Hypothalamus (tissue), 51 donors: ENCODE measurements at places on chromosomes 3 and 15.

DNA sequence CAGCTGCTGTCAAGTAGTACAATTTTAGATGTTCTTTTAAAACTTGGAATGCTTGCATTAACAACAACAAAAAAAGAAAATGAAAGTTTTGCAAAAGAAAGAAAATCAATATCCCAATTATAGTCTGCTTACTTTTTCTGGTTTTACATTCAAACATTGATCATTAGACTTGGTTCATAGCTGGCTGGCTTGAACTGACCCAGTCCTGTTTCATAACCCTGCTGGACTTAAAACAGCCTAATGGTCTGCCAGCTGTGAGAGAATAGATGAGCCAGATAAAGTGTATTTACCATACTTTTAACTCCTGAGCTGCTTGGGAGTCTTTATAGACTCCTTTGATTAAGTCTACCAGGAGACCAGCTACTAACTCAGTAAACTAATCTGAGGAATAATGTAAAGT, 59.2 kb downstream of the PIAS1 start:
- no peak for DNase-seq

DNA sequence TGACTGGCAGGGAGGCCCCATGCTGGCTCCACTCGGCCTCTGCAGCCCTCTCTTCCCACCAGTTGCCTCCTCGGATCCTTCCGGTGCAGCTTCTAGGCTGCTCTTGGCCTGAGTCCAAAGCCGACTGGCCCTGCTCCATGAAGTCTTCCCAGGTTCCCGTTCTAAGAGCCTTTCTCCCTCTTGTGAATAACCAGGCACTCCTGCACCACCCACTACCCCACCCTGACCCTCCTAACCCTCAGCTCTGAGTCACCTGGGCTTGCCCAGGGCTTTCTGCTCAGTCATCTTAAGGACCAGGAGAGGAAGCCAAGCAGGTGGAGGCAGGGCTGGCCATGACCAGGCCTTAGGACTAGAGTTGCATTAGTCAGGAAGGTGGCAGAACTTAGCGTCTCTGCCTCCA, 28.1 kb upstream of the CNBP start:
- no peak for DNase-seq

- DNase-seq, result no peak
Observed at GRCh38 chr15:52224211-52224610, 33.0 kb upstream of the GNB5 start.

- DNase-seq, result no peak
Observed at GRCh38 chr3:171525437-171525836, 65.2 kb upstream of the TNIK start.

- no peak for DNase-seq
Observed at GRCh38 chr15:70152070-70152480, 54.4 kb upstream of the TLE3 start.

- DNase-seq, result no peak
Observed at GRCh38 chr3:141900343-141900742, 23.9 kb downstream of the ATP1B3 start.

DNA sequence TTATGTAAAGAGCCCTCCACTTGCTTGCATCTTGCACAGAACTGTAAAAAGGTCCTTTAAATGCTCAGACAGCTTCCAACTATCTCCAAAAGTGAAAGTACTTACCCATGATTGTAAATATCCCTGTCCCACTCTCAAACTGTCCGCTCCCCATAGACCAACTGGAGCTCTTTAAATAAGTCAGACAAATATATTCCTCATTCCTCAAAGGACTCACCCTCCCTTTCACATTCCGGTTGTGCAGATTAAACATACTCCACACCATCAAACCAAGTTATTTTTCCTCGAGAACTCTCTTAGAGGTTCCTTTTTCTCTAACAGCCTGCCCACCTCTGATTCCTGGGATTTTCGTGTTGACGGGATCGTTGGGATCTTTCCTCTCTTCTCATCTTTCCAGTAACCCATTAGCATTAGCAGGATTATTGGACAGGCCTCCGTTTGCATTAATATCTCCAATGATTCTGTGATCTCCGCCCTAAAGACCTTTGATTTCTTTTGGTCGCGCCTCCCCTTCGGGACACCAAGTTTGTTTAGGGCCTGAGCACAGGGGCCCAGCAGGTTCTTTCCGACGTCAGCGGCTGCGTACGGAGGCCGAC, 763 bp downstream of the GOLGB1 start:
- DNase-seq, result no peak

DNA sequence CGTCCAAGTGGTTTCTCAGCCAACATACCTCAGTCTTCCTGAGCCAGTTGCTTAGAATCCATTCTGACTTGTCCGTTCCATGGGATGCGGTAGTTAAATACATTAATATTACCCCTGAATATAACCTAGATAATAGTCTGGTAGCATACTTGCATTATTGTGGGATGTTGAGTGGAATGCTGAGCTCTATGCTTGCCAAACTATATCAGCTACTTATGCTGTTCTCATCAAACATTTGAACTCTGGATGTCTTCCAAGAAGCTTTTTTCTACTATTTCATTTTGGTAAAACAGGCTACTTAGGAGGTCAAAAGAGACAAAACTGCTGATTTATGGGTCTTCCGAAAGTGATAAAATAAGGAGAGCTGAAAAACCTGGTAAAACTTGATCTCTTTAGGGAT, 429.5 kb downstream of the NAALADL2 start:
- DNase-seq, result no peak

GRCh38 chr3:177554895-177555759, 357.8 kb upstream of the TBL1XR1 start:
- DNase-seq, result no peak

DNA sequence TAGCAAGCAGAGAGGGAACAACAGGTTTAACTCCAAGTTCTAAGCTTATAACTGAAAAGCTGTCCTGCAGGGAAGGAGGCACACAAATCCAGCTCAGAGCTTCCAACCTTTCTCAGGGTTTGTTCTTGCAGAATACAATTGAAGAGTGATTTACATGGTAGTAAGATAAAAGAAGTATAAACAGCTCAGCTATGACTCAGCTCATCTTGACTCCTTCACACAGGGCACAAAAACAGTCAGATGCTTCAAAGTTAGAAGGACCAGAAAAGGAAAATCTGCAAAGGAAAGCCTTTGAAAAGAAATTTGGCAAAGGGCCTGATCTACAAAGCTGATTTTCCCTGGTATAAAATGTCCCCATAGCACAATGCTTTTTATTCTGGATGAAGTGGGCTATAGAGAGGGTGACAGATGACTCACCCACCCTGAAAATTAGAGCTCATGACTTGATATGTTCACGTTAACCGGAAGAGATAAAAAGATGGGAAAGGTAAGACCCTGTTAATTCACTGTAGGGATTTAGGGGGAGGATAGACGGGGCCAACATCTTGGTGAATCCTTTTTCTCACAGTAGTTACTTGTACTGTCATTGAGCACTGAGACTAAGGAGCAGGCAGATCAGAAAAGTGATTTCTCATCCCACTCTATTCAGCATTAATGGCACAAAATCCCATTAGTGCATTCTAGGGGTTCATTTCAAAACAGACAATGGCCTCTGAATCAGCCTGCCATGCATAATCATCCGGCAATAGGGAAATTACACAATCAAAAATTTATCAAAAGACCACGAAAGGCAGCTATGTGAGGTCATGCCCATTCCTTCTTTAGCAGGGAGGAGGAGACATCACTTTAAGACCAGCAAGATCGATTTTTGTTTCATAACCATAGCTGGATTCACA, 143.5 kb downstream of the GAP43 start:
- no peak for DNase-seq

GRCh38 chr3:53555068-53555588, 60.7 kb downstream of the CACNA1D start:
- no peak for DNase-seq

DNA sequence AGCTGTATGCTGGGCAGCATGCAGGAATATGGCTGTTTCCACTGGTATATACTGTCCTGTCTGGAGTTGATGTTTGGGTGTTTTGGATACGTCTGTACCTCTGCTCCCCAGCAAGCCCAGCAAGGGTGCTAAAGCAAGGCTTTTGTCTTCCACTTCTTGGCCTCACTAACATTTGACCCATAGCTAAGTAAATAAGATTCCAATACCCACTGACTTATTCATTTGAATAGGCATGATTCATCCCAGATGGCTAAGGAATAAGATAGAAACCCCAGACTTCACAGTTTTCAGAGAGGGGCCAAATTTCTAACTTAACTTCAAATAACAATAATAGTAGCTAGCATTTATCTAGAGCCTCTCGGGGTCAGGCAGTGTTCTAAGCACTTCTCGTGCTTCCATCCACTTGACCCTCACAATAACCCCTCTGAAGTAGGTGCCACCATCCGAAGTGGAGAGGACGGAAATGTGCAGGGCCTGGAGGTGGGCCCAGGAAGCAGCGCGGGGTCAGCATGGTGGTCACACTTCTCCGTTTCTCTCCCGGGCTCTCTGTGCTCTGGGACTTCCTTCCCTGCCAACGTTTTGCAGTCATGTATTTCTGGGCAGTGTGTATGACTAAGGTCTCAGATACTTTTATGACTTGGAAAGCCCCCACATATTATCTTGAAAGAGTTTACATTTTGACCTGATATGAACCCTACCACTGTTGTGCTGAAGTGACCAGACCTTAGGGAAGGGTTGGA, 39.3 kb downstream of the LRRK1 start:
- DNase-seq, result no peak

DNA sequence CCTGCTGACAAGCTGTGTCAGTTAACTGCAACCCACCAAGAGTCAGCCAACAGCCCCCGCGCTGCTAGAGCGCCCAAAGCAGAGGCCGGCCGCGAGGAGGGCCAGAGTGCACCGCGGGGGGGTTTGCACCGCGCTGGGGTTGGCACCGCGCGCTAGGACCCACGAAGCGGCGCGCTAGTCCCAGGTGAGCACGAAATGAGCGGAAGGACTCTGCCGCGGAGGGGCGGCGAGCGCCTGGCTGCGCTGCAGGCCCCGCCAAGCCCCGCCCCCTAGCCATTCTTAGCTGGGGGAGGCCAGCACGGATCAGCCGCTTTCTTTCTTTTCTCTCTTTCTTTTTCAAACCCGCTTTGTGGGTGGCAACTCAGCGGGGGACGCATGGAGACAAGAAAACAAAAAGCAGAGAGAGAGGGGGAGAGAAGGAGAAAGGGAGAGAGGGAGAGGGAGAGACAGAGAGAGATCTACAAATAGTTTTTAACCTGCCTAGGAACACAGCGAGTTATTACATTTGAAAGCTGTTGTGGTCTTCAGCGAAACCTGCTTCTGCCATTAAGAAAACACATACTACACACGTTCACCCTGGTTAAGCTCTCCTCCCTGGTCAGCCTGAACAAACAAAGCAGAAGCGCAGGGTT, 6.9 kb upstream of the FOXB1 start:
- peak; percentile 34 for DNase-seq

DNA sequence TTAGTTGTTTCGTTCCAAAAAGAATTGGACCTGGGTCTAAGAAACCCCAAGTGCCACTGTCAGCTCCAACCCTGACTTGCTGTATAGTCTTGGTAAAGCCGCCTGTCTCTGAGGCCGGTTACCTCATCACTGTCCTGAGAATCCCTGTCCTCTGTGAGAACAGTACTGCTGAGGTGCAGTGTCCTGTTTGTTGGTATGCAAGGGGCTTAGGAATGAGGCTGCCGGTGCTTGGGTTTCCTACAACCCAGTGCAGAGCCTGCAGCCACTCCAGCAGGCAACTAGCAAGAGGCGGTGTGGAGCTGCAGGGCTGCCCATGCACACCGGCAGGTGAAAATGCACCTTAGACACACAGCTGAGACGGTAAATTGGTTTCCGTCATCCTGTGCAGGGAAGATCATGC, 52.0 kb upstream of the ATG7 start:
- DNase-seq, result no peak

GRCh38 chr3:107456501-107456900, 66.3 kb upstream of the BBX start:
- DNase-seq, result no peak

DNA sequence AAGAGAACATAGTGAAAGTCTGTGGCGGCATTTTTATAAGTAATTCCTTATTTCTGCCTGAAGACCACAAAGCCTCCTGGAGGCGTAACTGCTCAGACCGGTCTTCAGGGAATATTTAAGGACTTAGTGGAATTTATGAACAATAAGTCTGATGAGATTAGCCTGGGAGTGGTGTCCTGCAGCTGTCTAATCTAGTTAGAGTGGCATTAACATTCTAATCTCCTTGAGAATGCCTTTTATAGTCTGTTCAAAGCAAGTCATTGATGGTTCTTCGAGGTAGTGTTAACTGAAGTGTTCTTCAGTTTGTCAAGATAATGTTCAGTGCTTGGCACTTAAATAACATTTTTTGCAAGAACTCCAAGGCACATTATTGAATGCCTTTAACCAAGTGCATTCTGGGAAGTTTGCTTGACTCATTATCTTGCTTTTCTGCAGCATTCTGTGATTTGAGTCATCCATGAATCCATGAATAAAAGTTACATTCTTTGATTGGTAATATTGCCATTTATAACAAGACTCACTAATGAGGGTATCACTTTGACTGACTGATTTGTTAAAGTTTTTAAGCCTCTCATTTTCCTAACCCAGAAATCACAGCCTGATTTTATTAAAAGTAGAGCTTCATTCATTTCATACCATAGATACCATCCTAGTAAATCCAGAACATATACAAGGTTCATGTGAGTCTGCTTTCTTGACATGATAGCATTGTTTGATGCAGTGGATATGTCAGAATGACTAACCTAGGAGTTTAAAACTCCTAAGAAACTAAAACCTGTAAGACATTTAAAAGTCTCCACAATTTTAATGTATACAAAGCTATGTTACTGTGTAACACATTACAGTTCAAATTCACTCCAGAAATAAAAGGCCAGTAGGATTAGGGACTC, 12.5 kb downstream of the RBM5 start:
- DNase-seq, result no peak

DNA sequence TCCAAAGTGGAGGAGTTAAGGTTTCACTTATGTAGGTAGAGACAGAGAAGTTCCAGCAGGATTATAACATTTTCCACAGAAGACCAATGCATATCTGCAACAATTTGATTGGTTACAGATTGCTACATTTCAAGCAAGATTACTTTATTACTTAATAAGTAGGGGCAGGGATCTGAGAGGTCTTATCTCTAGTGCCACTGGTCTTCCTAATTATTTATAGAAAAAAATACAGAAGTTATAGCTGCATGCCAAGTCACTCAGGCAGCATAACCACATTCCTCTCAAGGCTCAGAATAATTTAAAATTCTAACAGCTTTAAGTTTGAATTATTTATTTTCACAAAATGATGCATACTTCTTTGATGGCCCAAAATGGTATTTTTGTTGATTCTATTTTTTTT, 30.5 kb downstream of the RAD54L2 start:
- no peak for DNase-seq

GRCh38 chr15:54089776-54090175, 111.5 kb downstream of the UNC13C start:
- no peak for DNase-seq

GRCh38 chr15:89679212-89679611, at the start of gene PLIN1:
PLIN1 (minus strand) TSS chr15:89679367; CDS start chr15:89677489, 1,878 bp downstream.
- no peak for DNase-seq

DNA sequence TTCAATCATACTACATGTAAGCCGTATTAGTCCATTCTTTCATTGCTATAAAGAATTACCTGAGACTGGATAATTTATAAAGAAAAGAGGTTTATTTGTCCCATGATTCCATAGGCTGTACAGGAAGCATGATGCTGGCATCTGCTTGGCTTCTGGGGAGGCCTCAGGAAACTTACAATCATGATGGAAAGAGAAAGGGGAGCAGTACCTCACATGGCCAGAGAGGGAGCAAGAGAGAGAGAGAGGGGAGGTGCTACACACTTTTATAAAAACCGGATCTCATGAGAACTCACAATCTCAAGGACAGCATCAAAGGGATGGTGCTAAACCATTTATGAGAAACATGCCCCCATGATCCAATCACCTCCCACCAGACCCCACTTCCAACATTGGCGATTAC, 14.3 kb upstream of the CLASP2 start:
- DNase-seq, result no peak
